Activated T-helper 9 cell treated with anti-CD3 and anti-CD28 coated beads, Interleukin-2, amount 50 U/mL, for 16 hours (primary cell): ENCODE measurements at places on chromosomes 7 and 10.
A peak's percentile ranks its signal among the peaks of the same experiment; 100 is the strongest.

DNA sequence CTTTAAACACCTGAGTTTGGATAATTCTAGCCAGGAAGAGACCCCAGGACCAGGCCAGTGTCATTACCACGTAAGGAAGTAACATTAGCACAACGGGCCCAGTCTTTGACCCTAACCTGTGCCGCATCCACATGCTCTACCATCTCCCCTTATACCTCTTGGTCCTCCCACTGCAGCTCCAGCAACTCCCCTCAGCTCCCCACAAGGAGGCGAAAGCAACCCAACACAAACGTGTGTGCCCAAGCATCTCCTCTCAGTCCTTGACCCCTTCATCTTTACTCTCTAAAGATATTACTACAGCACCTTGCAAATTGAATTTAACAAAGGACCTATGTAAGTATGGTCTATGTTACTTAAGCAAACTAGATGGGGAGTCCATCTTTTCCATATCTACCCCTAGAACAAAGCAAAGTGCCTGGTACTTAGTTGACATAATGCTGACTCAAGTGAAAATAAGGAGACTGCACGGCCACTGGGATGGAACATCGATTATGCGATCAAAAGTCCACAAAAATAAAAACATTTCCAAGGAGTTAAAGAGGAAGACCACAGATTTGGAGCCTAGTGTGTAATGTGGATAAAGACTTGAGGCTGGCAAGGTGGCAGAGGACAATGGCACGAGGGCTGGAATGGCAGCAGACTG lies 147.7 kb downstream of the JAZF1 start:
- no peak for DNase-seq

DNA sequence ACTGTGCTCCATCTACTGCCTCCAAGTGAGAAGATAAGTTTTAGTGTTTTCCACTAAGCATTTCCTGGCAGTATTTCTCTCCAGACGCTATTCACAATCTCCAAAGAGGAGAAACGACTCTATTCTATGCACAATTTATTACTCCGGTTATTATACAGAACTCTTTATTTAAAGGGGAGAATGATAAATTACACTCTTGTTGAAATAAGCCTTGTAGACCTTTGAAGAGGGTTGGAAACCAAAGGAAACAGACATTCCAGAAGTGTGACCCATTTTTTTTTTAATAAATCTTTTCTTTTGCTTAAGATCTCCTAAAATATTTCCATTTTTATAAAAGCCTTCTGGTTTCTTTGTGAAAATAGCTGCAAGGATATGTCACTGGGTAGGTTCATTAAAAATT lies 76.1 kb upstream of the HDAC9 start:
- DNase-seq = no peak

- no peak for DNase-seq
Measured at GRCh38 chr10:35481413-35481812, 123.7 kb upstream of the GJD4 start.

DNA sequence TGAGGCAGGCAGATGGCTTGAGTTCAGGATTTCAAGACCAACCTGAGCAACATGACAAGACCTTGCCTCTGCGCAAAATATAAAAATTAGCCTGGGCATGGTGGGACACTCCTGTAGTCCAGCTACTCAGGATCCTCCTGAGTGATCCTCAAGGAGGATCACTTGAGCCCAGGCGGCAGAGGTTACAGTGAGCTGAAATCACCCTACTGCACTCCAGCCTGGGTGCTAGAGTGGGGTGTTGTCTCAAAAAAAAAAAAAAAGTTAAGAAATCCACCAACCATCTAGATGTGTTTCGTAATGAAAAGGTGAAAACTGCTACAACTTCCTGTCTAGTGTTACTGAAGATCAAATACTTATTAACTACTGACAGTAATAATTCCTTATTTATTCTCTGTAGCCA lies 8.1 kb downstream of the GLCCI1 start:
- DNase-seq = no peak

- no peak for DNase-seq
Measured at GRCh38 chr7:139576179-139576973, 52.9 kb downstream of the CLEC2L start.

GRCh38 chr7:5450549-5451327 lies 27.1 kb upstream of the TNRC18 start:
- peak; percentile 16 for DNase-seq

DNA sequence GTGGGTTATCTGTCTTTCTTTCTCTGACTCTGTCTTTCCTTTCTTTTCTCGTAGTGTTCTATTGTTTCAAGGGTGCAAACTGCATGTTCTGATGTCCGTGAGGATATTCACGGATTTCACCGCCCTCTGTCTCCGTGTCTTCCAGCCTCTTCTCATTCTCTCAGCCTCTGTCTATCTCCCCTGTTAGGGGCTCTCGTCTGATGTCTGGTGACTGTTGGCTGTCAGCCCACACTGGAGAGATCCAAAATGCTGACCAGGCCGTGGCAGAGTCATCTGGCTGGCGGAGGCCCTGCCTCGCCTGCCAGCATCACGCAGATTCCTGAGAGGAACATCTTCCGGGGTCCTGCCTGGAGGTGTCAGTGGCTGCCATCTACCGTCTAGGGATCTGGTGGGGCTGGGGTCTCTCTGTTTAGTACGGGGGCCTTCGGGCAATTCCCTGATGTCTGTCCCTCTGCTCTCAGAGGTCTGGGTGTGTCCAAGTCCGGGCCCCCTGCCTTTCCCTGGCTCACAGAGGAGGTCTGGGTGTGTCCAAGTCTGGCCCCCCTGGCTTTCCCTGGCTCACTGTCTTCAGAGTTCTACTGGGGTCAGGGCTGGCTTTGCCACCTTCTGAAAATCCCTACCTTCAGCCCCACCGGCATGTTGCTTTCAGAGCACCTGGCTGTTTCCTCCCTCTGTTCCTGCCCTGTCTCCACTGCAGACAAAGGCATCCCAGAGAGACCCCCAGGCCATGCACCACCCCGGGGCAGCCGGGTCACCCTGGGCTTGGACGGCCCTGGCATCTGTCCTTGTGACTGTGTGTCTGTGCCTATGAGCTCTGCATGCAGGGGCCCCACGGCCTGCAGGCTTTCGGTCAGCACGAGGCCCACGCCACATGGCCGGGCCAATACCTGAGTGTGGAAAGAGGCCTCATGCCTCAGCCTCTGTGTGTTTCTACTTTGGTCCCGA lies 14.0 kb upstream of the SCART1 start:
- no peak for DNase-seq
